ENCODE measurements at places on chromosomes 13 and 19.

GRCh38 chr19:35445826-35446593 lies 2.0 kb upstream of the FFAR2 start:
- no peak for DNase-seq

GRCh38 chr13:107716241-107716640 lies 499.1 kb downstream of the LIG4 start:
- DNase-seq = no peak

- DNase-seq = no peak
These were observed 1.8 kb upstream of the CEACAM8 start for GRCh38 chr19:42596391-42597072.

GRCh38 chr13:46992383-46992952 lies 95.6 kb upstream of the HTR2A start:
- no peak for DNase-seq

- no peak for DNase-seq
These were observed 74.9 kb downstream of the SIPA1L3 start for GRCh38 chr19:37981785-37982475.

- no peak for DNase-seq
These were observed 1.1 kb upstream of the ZNF845 start for GRCh38 chr19:53332484-53332883.

- DNase-seq = no peak
These were observed 5.4 kb upstream of the CBY2 start for GRCh38 chr13:45696610-45697226.

GRCh38 chr13:88217372-88217771 lies 546.2 kb downstream of the SLITRK5 start:
- no peak for DNase-seq

- DNase-seq = no peak
These were observed 9.0 kb downstream of the BLOC1S3 start for GRCh38 chr19:45187421-45188100.

DNA sequence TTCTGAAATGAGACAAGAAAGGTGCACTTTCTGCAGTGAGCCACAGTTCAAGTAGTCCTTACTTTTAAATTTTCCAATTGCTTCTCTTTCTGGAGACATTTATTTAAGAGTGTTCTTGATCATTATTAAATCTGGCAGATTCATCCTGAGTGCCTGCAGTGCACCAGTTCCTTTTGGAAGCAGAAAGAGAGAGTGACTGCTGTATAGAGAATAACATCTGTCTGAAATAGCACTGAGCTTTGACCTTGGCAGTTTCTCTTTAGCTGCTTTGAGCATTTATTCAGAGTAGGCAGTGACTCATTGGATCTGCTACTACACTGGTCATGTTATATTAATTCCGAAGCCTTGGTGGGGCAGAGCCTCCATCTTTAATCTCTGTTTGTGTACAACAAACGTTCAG lies 1373.7 kb downstream of the PCDH9 start:
- DNase-seq = no peak

GRCh38 chr19:18502638-18503294 lies 19.1 kb downstream of the ELL start:
- DNase-seq = no peak

GRCh38 chr13:72998012-72998411 lies 60.8 kb upstream of the KLF5 start:
- DNase-seq = no peak

DNA sequence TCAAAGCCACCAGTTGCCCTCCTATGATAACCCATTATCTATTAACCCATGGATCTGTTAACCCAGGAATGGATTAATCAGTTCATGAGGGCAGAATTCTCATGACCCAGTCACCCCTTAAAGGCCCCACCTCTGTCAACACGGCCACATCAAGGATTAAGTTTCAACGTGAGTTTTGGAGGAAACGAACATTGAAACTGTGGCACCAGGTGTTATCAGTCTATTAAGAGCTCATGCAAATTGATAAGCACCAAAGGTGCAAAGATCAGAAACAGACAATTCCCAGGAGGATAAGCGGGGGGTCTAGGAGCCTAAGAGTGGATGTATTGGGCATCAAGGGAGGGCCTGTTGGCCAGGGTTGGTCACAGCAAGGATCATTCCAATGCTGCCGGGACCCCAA lies 19.9 kb upstream of the ELAVL1 start:
- no peak for DNase-seq

- no peak for DNase-seq
These were observed 4.6 kb downstream of the GRIN2D start for GRCh38 chr19:48398102-48398374.

DNA sequence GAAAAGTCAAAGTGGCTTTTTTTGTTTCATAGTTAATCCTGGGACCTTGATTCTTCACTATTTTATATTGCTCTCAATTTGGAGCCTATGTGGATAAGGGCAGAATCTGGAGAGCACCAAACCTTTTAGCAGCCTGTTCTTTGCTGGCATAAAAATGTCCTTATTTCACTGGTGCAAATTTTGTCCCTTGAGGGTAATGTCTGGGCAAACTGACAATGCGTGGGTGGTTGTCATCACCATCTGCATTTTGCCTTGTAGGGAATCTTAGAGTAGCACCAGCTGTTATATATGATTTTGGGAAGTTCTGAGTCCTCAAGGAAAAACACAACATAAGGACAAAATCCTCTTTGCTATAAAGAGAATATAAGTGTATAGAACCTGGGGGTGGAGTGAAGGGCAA lies 336.9 kb upstream of the HTR2A start:
- no peak for DNase-seq

DNA sequence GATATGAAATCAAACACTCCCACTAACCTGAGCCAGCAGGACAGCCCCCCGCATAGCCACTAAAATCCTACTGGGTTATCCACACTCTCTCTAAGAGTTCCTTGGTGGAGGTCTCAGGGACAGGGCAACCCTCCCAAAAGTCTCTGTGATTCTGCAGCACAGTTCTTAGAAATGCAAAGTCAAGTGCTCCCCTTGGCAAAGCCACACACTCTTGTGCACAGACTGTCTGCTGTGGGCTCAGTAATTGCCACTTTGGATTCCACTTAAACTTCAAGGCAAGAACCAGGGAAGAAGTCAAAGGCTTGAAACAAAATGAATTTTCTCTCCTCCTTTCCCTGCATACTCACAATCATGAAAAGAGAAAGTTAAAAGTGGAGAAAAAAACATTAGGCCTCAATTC lies 61.5 kb downstream of the DOCK9 start:
- DNase-seq = no peak

DNA sequence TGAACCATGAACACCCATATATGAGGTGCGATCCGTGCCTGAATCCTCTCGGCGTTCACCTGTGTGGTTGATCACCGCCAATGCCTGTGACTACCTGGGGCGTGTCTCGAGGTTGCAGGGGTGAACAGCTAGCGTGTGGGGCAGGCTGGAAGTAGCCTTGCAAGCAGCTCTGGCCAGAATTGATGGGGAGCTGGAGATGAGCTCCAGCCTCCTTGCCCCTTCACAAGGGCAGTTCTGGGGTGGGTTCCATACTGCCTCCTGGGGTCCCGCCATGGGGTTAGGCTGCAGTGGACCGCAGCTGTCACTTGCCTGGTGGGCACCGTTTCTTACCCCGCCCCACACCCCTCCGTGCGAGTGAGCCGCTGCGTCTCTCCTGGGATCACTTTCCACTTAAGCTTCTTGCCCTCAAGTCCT lies 154.5 kb upstream of the SOX1 start:
- DNase-seq = no peak

- no peak for DNase-seq
These were observed 711.4 kb downstream of the DIAPH3 start for GRCh38 chr13:59452189-59452890.

- DNase-seq = no peak
These were observed 459.1 kb downstream of the DCT start for GRCh38 chr13:94020426-94020825.

DNA sequence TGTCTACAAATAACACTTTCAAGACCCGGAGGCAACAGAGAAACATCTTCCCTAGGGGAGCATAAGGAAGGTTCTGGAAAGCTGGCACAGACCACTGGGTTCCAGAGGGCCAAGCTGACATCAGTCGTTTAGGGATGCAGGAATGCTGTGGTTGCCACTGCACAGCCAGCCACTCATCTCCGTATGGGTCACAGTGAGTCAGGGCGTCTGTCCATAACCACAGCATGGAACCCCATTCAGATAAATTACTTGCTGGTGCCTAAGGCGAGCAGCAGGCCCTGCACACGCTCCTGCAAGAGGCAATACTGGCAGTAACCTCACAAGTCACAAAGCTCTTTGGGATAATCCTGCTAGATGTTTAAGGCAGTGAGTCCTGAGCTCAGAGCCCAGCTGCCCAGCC lies 140.9 kb upstream of the UBL3 start:
- DNase-seq = no peak
